D721Med (cell line): ENCODE measurements at places on chromosomes 16 and 17.

- DNase-seq: no peak
Measured at GRCh38 chr16:12305847-12306801, 329.6 kb downstream of the SNX29 start.

GRCh38 chr17:74862919-74863318 lies 3.2 kb upstream of the GRIN2C start:
- no peak for DNase-seq

GRCh38 chr16:56451753-56452689 lies 667 bp downstream of the OGFOD1 start:
- DNase-seq: no peak

- no peak for DNase-seq
Measured at GRCh38 chr17:6437466-6437865, 2.5 kb upstream of the AIPL1 start.

DNA sequence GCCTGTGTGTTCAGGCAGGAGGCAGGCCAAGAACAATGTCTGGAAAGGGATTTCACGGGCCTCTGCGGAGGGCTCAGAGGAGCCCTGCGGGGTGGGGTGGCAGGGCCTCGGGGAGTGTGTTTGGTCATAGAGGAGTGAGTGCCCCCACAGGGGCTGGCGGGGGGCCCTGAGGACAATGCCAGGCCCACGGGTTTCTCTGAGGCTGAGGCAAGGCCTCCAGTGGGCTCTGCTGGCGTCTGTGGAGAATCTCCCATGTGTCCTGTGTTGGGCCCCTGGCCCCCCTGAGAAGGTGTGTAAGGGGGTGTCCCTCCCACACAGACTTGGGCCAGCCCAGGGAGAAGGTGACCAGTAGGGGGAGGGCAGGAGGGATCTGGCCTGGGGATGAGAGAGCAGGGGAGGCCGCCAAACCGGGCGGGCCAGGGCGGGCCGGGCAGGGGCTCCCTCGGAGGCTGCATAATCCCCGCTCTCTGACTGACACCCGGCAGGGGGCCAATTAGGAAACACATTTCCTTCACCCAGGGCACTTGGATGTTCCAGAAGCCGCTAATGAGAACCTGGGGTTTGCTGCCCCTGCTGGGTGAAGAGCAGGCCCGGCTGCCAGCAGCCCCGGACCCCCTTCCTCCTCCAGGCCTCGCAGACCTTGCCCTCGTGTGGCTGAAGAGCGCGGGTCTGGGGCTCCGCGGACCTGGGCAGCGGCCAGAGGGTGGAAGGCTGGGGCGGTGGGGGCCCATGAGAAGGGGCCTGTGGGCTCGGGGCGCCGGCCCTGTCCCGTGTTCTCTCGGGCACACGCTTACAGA lies 204.2 kb downstream of the NTN1 start:
- DNase-seq: no peak
